ENCODE measurements at places on chromosomes 6 and 20.

- DNase-seq: no peak
These were observed 113.9 kb upstream of the SLC35B3 start for GRCh38 chr6:8549074-8549790.

DNA sequence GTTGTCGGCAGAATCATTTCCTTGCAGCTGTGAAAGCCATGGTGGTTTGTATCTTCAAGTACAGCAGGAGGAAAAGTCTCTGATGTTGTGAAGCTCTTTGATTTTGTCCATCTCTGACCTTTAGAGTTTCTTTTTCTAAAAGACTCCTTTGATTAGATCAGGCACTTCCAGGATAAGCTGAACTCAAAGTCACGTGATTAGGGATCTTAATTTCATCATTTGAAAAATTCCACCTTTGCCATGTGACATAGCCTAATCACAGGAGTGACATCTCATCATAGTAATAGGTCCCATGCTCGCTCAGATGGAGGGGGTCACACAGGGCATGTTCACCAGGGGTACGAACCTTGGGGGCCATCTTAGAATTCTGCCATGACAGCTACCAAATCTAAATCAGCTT lies 441.5 kb upstream of the CDH4 start:
- DNase-seq: no peak

DNA sequence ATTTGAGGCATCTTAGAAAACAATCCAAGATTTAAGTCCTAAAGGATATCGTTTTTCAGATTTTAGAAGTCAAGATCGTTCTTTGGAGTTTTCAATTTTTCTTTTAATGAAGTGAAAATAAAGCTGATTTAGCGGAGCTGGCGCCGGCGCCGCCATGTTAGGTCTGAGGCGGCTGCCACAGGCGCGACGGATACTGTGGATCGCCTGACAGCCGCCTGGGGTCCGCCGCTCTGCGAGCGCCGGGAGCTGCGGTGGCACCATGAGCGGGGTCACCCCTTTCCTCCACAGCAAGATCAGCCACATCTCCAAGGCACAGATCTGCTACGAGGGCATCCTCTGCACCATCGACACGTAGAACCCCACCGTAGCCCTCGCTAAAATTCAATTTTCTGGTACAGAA lies 247.2 kb downstream of the GJA1 start:
- no peak for DNase-seq

GRCh38 chr6:27791182-27791943 lies 120.8 kb downstream of the OR2B2 start:
- no peak for DNase-seq

- DNase-seq: no peak
These were observed 29.4 kb downstream of the PNLDC1 start for GRCh38 chr6:159829526-159829925.

DNA sequence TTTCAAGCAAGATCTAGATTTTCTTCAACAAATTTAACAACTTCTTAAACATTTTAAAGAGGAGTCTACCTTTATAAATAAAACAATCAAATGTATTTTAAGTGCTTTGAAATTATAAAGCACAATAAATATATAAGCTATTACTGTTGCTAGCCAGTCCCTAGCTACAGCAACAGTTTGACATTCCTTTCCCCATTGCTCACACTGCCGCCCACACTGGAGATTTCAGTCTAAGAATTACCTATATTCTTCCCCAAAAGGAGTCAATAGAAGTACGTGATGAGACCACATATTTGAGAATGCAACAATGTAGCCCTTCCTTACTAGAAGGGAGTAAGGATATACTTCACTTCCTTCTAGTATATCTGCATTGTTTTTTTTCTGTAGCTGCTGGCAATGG lies 65.3 kb upstream of the RNF146 start:
- no peak for DNase-seq

- DNase-seq: no peak
These were observed 511.2 kb upstream of the JARID2 start for GRCh38 chr6:14734416-14735340.

- DNase-seq: peak; percentile 36
These were observed 119.0 kb downstream of the RTN4IP1 start for GRCh38 chr6:106510090-106510970.

GRCh38 chr6:36867471-36868224 lies 7.0 kb downstream of the PPIL1 start:
- DNase-seq: no peak

- DNase-seq: peak; percentile 18
These were observed 249.5 kb downstream of the ADGRG6 start for GRCh38 chr6:142551274-142551811.

DNA sequence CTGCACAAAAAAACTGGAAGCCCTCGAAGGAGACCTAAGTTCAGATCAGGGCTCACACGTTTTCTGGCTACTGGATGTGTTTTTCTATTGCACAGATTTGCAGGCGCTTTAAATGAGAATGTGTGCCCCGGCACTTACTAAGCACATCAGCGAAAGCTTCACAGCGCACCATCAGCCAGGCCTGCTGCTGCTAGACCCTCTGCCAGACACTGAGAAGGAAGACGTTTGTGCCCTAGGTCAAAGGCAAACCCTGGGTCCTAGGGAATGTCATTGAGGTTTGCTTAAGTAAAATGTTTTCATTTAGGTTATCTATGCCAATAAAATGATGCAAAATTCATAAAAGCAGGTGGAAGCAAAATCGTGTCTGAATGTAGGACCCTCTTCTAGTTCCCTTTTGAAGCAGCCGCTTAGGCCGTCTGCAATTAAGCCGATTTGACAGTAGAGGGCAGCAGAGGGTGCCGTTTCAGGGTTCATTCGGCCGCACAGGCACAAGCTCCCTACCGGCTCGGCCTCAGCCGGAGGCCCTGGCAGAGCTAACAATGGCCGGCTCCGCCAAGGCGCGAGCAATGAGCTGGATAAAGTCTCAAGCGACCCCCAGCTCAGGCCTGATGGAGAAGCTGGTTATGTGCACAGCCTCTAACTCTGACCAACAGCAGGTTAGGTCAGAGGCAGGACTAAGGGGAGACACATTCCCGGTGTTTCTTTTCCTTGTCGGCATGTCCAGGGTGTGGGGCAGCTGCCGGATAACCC lies 107.2 kb upstream of the FOXA2 start:
- DNase-seq: no peak

- DNase-seq: no peak
These were observed 251.1 kb downstream of the HAO1 start for GRCh38 chr20:7689151-7689550.

DNA sequence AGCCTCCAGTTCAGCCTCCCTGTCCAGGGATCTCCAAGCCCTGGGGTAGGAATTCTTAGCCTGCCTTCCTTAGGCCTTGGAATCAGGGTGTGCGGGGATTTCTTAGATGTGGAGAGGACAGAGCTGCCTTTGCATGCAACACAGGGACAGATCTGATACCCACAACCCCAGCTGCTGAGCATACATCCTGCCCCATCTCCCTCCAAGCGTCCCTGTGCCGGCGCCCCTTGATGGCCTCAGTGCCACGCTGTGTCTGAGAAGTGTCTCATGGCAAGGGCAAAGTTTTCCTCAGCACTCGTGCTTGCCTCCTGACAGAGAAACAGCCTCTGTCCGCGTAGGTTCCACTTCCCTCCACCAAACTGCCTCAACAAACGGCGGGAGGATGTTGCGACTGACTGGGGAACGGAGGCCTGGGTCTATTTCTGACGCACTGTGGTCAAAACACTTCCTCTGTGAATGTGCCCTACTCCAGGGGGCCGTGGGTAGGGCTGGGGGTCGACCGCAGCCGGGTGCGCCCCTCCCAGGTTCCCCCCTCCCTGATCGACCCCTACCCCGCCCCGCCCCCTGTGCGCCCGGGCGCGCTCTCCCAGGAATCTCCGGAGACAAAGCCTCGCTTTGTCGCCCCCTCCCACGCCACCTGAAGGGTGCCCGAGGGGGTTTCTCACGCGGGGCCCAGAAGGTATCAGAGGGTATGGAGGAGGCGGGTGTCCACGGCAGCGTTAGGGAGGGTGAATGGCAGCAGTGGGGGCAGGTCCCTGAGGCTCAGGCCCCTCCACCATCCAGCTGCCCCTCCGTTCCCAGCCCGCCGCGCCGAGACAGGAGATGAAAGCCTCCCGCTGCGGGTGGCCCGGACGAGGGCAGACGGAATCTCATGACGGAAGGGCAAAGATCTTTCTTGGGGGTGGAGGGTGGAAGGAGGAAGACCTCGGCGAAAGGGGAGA lies 806 bp downstream of the MICAL1 start:
- DNase-seq: no peak

- DNase-seq: no peak
These were observed 130.6 kb upstream of the DOK5 start for GRCh38 chr20:54344832-54345231.

GRCh38 chr6:104365451-104366234 lies 494.1 kb downstream of the HACE1 start:
- DNase-seq: no peak

GRCh38 chr20:31908016-31908415 lies 37.6 kb downstream of the TTLL9 start:
- no peak for DNase-seq

- DNase-seq: no peak
These were observed 28.5 kb upstream of the SNRPB2 start for GRCh38 chr20:16701296-16701695.

- DNase-seq: no peak
These were observed 314.9 kb downstream of the ALDH8A1 start for GRCh38 chr6:134634966-134635365.

DNA sequence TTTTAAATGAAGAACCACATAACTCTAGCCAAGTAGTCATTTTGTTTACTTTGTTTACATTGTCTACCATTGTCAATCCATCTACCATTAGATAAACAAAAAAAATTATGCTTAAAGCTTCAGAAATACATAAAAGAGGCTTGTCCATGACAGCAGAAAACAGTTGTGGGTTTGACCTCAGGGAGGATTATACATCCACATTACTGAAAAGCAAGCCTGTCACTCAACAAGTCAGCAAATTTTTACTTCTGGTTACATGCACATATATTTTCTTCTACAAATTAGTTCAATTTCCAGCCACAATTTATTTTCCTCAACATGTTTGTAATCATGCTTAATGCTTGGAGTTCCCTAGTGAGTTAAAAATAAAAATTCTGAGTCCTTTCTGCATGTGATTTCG lies 713.3 kb downstream of the COL12A1 start:
- no peak for DNase-seq

DNA sequence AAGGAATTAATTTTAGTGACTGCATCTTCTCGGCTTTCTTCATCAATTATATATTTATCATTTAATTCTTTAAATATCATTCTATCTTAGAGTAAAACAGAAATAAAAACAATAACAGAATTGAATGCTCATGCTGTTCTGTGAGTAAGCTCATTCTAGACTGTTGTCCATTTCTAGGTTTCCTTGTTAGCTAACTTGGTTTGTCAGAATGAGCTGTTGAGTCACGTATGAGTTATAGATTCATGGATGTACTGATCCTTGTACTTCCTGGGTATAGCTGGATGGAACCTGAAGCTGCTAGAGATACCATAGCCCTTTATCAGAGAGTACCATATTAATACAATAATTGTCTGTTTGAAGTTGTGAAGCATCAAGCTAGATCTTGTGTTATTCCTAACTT lies 515.3 kb downstream of the TENT5A start:
- DNase-seq: no peak

DNA sequence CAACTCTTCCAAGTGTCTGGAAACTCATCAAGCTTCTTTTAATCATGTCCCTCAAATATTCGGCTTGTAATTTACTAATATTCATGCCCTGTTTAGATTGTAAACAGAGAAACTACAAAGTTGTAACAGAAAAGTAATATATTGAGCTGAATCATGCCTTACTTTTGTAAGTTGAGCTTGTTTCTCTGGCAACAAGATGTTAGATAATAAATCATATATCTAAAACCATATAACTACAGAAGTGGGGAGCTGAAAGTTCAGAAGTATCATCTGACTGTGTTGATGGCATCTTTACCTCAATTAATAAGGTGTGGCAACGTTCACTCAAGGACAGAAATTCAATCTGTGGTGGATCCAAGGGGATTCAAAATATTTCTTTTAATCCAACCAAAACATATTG lies 263.9 kb downstream of the PLCB1 start:
- no peak for DNase-seq

- DNase-seq: no peak
These were observed 1.9 kb upstream of the TBX18 start for GRCh38 chr6:84766118-84766798.

- no peak for DNase-seq
These were observed 113.1 kb downstream of the TRIM27 start for GRCh38 chr6:28810659-28811053.

- peak; percentile 26 for DNase-seq
These were observed 37.3 kb upstream of the BTN3A2 start for GRCh38 chr6:26327450-26328264.

GRCh38 chr20:18077157-18077556 lies 19.4 kb upstream of the OVOL2 start:
- DNase-seq: no peak

DNA sequence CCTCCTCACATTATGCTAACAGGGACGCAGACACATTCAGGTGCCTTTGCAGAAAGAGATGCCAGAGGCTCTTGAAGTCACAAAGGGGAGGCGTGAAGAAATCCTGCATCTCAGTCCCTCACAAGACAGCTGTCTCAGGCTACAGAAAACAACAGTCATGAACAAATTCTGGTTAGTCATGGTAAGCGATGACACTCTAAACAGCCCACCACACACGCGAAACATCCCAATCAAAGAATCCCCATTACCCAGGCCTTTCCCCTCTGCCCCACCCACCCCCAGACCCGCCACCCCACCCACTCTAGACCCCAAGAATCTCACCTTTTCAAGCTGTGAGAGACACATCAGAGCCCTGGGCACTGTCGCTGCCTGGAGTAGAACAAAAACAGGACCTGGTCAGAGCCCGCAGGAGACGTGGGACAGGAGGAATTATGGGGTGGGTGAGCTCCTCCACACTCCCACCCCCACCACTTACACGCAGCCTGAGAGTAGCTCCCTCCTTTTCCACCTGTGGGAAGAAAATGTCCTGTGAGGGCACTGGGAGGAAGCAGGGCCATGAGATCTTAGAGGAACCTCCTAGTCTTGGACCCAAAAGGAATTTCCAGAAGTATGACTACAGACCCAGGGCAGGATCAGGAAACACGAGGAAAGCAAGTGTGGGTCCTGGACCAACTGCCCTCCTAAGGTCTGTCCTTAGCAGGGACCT lies 2.7 kb downstream of the HLA-B start:
- DNase-seq: no peak

DNA sequence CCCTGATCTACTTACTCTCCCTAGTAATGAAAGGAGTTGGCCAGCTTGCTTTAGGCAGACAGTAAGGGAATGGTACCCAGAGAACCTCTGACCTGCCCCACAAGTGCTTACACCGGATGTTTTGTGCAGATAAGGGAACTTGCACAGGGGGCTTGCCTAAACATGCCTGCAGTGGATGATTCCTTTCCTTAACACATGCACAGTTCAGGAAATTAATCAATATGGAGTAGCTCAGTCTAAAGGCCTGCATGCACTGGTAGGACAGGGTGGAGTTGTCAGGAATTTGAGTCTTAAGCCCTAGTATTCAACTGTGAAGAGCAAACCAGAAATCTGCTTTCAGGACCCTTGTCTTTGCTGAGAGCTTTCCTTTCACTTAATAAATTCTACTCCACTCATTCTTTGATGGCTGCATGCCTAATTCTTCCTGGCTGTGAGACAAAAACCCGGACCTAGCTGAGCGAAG lies 3.9 kb upstream of the TRIM38 start:
- no peak for DNase-seq
